CD4-positive, alpha-beta T cell treated with Interleukin-4 for 4 hours (primary cell): ENCODE measurements at places on chromosomes 12 and 14.

GRCh38 chr12:57592551-57593165 is 1.7 kb downstream of the PIP4K2C start:
- DNase-seq: no peak

GRCh38 chr12:132614861-132615578 is 3.6 kb upstream of the P2RX2 start:
- DNase-seq: peak; percentile 73

- no peak for DNase-seq
Observed at GRCh38 chr14:104395276-104395675, 184.3 kb upstream of the C14orf180 start.

- DNase-seq: no peak
Observed at GRCh38 chr12:1360441-1361210, 233.8 kb downstream of the FBXL14 start.

GRCh38 chr14:37215345-37215744 is 17.6 kb downstream of the MIPOL1 start:
- no peak for DNase-seq

DNA sequence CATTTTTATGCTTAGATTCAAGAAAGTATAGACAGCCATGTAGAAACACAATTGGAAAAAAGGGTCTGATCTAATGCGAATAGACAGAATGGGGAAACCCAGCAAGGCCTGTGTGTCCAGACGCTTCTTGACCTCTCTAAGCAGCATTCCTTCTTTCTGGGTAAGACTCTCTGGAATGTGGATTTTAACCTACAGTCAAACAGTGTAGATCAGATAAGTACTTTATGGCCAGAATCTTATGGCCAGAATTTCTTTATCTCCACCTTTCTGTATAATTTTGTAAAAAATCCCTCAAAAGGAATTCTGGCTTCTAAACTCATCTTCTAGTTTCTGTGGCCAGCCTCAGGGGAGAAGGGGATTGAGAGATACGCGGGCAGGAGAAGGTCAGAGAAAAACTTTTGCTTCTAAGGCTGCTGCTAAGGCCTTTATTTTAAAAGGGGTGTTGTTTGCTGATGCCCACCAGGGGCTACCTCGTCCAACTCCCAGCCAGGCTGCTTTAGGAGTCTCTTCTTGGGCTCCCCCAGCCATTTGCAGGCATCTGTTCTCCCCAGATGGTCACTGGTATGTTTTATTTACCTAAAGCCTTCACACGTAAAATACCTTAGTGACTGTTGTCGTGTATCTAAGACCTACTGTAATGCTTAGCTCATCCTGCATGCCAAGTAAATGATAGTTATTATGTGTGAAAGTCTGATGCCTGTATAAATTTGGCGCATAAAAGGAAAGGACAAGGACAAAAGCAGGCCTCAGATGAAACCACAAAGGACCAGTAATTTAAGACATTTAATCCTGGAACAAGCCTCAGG is 68.4 kb downstream of the ANO6 start:
- DNase-seq: no peak

DNA sequence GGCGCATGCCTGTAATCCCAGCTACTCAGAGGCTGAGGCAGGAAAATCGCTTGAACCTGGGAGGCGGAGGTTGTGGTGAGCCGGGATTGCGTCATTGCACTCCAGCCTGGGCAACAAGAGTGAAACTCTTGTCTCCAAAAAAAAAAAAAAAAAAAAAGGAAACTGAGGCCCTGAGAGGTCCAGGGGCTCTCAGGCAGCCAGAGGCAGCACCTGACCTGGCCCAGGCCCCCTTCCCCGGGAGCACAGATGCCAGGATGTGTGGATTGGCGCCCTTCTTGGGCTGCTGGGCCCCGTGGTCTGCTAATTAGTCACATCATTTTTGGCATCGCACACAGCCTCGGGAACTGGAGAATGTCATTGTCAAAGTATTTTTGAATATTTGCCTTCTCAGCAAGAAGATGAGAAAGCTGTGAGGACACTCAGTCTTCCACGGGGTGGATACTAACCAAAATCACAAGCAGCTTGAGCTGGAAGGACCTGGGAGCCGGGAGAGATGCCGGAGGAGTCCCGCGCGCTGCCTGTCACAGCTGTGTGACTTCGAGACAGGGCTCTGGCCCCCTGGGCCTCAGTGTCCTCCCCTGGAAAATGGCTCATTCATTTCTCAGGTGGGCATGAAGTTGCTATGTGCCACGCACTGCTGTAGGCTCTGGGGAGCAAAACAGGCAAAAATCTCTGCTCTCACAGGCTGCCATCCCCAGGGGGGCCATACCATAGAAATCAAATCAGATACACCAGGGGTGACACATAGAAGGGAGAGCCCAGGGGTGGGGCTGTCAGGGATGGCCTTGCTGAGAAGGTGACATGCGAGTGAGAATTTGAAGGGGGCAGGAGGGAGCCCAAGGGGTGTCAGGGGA is 12.5 kb upstream of the RCOR1 start:
- DNase-seq: no peak

GRCh38 chr12:66713984-66714383 is 35.1 kb upstream of the GRIP1 start:
- no peak for DNase-seq

DNA sequence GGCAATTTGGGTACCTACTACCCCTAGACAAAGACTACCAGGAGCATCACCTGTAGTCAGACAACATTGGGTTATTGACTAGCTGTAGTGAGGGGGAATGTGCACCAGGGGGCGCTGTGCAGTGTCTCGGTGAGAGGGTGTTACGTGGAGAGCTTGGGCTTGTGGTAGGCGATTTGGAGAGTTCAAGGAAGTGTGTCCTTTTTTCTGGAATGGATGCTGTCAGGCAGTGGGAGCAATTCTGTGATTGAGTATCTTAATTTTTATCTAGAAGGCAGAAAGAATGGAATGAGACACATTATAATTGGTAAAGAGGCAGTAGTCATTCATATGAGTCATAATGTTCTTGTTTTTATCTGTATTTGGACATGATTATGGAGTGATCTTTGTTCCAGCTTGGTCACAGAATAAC is 187.7 kb downstream of the GALC start:
- DNase-seq: peak; percentile 23

DNA sequence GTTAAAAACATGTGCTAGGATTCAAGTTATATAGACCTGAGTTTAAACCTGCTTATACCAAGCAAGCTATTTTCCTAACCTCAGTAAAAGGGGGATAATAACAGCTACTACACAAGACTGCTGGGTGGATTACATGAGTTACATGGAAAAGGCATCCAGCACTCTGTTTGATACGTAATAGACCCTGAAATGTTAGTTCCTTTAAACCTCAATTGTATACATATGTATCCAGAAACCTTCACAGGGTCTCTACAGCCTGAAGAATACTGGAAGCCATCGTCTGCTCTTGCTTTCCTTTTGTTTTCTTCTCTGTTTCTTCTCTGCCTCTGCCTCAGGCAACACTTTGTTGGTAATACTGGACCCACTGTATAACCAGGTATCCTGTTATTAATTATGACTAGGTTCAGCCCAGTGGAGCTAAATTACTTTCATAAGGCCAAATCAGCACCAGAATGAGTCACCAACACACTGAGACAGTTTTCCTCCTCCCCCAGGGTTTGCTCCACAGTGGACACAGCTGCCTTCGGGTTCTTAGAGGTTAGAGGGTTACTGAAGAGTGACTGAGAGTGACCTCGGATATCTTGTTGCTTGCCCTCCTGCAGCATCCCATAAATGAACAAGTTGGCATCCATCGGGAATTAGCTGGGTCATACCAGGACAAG is 127.1 kb downstream of the CAPZA3 start:
- DNase-seq: no peak

- no peak for DNase-seq
Observed at GRCh38 chr14:90976101-90976500, 84.3 kb downstream of the RPS6KA5 start.

DNA sequence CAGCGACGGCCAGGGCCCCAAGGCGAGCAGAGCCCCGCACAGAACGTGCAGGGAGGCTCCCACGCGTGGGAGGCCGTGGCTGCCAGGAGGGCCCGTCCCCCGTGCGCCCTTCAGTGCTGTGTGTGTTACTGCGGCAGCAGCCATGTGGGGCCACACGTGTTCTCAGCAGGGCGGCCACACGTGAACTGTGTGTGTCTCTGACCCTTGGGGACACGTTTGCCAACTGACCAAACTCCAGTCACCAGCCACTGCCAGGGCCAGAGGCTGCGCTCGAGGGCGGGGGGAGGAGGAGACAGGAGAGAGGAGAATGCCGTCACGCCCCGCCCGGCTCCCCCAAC is 57.7 kb downstream of the GALNT9 start:
- DNase-seq: no peak

GRCh38 chr14:91246051-91246852 is 1.7 kb upstream of the GPR68 start:
- DNase-seq: peak; percentile 90

- no peak for DNase-seq
Observed at GRCh38 chr14:71267691-71268090, 360.4 kb downstream of the PCNX1 start.

DNA sequence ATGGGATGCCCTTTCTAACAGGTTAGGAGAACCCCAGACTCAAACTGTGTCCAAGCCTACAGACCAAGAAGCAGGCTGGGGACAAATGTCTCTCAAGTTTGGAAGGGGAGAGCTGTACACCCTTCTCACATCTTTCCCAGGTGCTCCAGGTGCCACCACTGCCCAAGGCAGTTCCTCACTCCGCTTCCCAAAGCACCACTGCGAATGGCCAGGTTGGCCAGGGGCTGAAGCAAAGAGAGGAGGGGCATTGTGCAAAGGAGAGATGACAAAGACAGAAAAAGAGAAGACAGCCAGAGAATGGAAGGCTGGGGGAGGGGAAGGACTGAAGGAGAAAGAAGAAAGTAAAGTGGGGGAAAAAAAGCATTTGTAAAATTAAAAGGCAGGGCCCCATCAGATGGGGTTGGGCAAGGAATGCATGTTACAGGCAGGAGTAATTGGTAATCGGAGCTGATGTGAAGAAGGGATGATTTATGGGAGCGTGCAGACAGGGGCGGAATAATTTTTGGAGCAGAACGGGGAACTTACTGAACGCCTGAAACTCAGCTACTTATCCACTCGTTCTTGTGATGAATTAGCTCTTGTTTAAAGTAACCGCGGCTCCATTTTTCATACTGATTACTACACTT is 165.8 kb downstream of the ESRRB start:
- no peak for DNase-seq

DNA sequence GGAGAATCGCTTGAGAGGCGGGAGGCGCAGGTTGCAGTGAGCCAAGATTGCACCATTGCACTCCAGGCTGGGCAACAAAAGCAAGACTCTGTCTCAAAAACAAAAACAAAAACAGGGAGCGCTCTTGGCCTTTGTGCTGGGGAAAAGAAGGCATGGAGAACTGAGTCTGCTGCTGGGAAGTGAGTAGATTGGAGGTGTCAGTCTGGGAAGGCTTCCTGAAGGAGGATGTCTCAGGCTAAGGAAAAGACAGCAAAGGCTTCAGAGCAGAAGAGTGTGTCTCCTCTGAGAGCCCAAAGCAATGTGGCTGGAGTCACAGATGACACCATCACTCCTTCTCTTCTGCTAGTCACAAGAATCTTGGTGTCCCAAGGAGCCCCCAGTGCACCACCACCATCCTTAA is 21.0 kb upstream of the KRT18 start:
- DNase-seq: no peak

DNA sequence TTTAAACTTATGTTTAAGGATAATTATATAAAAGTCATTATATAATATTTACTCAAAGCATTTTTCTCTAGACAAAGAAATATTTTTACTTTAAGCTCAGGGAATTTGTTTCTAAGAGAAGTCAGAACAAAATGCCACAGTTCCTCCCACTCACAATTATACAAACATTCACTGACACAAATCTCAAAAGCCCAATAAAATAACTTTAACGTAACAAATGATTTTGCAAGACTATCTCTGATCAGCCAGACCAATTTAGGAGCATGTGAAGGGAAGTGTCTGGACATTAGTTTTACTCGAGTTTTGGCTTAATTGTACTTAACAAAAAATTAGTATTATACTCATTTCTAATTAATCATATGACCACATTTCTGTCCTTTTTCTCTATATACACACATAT is 41.2 kb downstream of the COCH start:
- no peak for DNase-seq

- DNase-seq: no peak
Observed at GRCh38 chr14:29527286-29527685, 400.4 kb downstream of the PRKD1 start.

- no peak for DNase-seq
Observed at GRCh38 chr12:117733549-117733805, 235.3 kb downstream of the KSR2 start.

DNA sequence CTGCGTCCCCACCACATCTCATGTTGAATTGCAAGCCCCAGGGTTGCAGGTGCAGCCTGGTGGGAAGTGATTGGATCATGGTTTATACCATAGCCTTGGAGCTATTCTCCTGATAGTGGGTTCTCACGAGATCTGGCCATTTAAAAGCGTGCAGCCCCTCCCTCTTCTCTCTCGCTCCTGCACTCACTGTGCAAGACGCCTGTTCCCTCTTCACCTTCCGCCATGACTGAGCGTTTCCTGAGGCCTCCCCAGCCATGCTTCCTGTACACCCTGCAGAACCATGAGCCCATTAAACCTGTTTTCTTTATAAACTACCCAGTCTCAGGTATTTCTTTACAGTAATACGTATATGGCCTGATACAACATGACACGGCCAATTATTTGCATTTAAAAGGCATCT is 146.6 kb downstream of the RIMBP2 start:
- DNase-seq: no peak

DNA sequence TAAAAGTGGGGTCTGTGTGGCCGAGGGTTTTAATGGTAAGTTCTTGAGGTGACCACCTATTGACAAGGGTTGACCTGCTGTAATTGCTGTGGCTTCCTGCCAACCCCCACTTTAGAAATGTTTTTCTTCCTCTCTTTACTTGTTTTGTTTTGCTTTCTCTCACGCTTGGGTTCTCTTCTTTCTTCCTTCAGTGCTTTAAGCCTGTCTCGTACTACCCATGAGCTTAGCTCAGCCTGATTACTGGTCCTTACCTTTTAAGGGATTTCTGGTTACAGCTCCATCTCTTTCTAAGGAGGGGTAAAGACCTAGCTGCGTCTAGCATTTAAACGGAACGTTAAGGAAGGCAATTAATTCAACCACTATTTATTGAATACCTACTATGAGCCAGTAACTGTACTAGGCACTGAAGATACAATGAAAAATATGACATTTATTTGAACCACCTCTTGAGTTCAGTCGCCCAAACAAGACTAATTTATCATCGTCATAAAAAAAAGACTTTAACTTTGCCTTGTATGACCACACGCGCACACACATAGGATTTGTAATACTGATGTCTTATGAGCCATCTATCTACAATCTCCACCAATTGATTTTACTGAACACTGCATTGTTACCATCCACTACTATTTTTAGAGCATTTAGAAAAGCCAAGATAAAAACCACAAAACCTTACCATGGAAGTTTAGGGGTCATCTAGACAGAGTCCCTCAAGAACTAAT is 888 bp upstream of the PPP1R12A start:
- DNase-seq: peak; percentile 29

DNA sequence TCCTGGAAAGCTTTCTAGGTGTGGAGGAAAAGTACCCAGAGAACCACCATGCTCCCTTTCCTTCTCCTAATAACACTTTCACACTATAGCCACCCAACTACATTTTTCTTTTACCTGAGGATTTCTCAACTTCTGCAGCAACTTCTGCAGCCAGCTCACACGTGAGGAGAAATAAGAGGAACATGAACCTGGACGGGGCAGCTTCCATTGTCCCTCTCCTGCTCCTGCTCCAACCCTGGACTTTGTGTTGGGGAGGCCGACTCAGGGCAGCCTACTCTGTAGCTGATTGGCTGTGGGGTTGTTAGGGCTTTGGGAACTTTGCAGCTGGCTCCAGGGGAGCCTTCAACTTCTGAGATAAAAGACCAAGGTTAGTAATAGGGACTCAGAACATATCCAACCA is at the start of gene ERP27:
TSS of gene ERP27 (minus strand) at position 237 of the 400 bp plus-strand sequence. CDS start at position 208, 29 bp downstream.
- DNase-seq: no peak

GRCh38 chr14:34046799-34047520 is 96.1 kb upstream of the EGLN3 start:
- no peak for DNase-seq

GRCh38 chr14:31880935-31881334 is 196.2 kb upstream of the ARHGAP5 start:
- DNase-seq: no peak
